ENCODE measurements at places on chromosomes 2 and 18. TPM values are rescaled to one million over a fixed set of nuclear protein-coding genes. Genes with fewer than 3 reads are reported as not detected.
A peak's percentile ranks its signal among the peaks of the same experiment; 100 is the strongest.

Gene TUBA4B
- 1.9 TPM for total RNA-seq

GRCh38 chr2:186848873-186849578, at the start of gene ZSWIM2:
Gene ZSWIM2 (minus strand): TSS chr2:186849170. CDS start chr2:186849130, 40 bp downstream.
- DNase-seq: peak; percentile 63

DNA sequence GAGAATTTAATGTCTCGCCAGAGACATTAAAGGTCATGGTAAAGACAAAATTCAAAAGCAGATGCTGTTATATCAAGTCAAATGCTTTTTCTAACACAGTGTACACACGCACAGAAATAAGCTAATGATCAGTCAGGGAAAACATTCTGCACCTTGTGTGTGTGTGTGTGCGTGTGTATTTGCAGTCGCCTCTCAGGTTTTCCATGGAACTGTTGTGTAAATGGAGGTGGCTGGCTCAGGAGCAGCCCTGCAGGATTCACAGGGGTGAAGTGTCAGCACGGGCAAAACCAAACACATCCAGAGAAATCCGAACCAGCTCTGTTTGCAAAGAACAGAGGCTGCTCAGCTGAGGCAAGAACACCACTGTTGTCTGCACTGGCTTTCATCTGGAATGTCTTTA, 76.2 kb upstream of the YWHAQ start:
- no peak for DNase-seq

DNA sequence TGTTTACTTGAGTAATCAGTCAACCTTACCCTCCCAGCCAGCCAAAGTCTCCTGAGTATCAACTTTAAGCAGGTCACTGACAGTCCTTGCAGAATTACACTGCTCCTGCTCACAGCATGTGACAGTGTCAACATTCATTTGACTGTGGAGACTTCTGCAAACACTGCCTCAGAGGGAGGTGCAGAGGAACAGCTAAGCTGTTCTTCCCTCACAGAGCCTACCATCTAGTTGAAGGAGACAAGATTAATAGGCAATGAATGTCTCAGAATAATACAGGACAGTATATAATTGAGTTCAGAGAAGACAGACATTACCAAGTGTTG, 11.9 kb downstream of the SLC14A2 start:
- no peak for DNase-seq

GRCh38 chr2:172930871-172931255, 144.8 kb upstream of the MAP3K20 start:
- DNase-seq: no peak

All from ovary (tissue), 10 donors.